CD4-positive, alpha-beta T cell treated with Interleukin-4 for 4 hours (primary cell): ENCODE measurements at places on chromosomes 4 and X.

GRCh38 chrX:42684065-42684464 is 93.9 kb downstream of the PPP1R2C start:
- no peak for DNase-seq

- DNase-seq = no peak
Measured at GRCh38 chrX:9189286-9189685, 155.4 kb upstream of the FAM9B start.

DNA sequence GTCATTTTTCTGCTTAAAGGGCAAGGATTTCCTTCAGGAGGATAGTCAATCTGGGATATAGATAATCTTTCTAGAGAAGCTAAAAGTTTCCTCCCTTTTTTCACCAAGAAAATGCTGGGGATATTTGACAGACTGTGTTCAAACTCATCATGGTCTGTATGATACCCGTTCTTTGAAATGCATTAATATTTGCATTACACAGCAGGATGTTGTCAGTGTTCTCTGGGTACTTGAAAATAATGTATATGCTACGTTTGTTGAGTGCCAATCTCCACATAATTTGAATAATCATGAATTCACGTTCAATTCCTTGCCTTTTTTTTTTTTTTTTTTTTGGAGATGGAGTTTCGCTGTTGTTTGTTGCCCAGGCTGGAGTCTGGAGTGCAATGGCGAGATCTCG is 18.0 kb upstream of the BMPR1B start:
- DNase-seq = no peak

GRCh38 chr4:184099000-184099399 is 118.7 kb downstream of the ENPP6 start:
- DNase-seq = no peak
